ENCODE measurements at places on chromosomes 11 and 22.

DNA sequence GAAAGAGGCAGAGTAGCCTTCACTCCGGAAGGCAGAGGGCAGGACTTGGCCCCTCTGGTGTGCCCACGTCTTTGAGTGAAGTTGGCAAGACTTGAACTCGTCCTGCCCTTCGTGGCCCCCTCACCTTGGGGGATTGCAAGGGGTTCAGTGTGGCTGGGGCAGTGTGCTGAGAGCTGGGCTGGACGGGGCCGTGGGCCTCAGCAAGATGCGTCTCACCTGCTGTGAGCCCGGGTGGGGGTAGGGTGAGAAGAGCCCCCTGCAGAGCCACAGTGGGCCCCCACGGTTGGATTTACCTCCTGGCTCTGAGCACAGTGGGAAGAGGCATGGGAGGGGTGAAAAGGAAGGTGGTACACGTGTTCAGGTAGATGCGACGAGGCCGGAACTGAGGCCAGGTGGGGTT lies 81.4 kb upstream of the ATXN10 start:
- DNase-seq = no peak

DNA sequence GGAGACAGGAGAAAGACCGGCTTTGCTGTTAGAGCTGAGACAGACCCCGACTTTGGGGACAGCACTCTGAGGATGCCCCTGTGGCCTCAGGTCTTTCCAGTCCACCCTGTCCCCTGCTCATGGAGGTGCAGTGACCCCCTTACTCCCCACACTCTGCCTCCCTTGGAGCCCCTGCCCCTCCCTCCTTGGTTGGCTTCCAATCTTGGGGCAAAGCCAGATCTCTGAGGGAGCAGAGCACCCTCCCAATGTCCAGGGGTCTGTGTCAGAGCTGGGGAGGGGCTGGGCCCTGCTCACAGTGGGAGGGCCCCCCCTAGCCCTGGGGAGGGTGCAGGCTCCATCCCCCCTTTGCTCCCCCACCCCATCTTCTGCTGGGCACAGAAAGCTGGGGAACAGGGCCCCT lies 50.0 kb downstream of the IGLL1 start:
- no peak for DNase-seq

DNA sequence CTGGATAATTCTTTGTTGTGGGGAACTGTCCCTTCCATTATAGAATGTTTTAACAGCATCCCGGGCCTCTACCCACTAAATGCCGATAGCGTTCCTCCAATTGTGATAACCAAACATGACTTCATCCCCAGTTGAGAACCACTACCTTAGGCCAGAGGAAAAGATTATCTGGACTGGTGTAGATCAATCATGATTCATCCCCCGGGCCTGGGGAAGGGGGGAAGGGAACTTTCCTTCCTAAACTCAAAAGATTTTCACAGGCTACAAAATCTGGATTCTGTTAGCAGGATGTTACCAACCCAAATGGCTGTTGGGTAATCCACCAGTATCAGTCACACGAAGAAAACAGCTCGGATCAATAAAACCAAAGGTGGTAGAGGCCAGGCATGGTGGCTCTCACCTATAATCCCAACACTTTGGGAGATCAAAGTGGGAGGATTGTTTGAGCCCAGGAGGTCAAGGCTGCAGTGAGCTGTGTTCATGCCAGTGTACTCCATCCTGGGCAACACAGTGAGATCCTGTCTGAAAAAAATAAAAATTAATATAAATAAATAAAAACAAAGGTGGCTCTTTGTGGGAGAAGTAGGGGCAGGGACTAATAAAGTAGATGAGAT lies 10.1 kb downstream of the CTR9 start:
- DNase-seq = no peak

GRCh38 chr11:80255021-80255420 lies 814.2 kb upstream of the TENM4 start:
- no peak for DNase-seq

DNA sequence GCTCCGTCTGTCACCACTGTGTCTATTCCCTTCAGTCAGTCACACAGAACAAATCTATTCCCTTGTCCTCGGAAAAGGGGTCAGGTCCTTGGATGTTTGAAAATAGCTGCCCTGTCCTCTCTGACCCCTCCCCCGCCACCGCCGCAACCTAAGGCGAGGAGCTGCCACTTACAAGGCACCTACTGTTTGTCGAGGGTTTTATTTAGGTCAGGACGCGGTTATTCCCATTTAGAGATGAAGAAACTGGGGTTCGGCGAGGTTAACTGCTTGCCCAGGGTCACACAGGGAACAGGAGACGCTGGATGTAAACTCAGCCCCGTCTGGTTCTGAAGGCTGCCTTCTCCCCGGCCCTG lies 1468.1 kb downstream of the BRD1 start:
- no peak for DNase-seq

GRCh38 chr11:118820412-118821357 lies 29.7 kb upstream of the DDX6 start:
- DNase-seq = no peak

GRCh38 chr11:1667906-1668305 lies 29.1 kb upstream of the KRTAP5-6 start:
- no peak for DNase-seq

GRCh38 chr11:91866642-91867041 lies 358.0 kb upstream of the FAT3 start:
- DNase-seq = no peak

- no peak for DNase-seq
These were observed 27.0 kb downstream of the MPPED1 start for GRCh38 chr22:43438666-43439347.

DNA sequence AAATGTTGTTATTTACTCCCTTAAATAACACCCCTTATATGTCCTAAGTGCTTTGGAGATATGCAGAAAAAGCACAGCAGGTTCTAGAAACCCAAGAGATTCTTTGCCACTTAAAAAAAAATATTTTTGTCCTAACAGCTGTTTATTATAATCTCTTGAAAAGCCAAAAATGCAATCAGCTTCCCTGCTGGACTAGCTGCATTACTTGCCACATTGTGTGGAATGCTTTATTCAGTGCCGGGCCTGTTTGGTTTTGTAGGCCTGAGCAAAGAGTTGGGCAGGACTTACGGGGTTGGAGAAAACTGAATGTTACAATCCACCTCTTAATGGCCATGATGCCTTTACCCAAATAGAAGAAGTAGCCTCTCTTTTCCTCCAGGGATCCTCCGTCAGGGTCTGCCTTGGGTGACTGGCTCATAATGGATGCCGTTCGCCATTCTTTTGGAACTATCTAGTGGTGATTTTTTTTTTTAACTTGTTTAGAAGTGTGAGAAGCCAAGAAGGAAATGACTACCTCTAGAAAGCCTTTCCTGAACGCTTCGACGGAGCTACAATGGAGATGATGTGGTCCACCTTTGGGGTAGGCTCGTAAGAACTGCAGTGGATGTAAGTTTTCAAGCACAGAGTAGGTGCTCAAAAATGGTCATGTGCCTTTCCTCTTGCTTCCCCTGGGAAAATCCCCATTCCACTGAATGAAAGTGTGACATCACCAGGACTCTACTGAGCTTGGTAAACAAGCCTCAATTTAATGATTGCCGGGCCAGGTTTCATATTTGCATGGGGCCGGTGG lies 241.3 kb upstream of the NCAM1 start:
- no peak for DNase-seq

Data from amniotic stem cell (primary cell).